ENCODE measurements at places on chromosomes 1 and 21.

GRCh38 chr1:56578138-56578962 lies 1.0 kb downstream of the PLPP3 start:
- DNase-seq: no peak

DNA sequence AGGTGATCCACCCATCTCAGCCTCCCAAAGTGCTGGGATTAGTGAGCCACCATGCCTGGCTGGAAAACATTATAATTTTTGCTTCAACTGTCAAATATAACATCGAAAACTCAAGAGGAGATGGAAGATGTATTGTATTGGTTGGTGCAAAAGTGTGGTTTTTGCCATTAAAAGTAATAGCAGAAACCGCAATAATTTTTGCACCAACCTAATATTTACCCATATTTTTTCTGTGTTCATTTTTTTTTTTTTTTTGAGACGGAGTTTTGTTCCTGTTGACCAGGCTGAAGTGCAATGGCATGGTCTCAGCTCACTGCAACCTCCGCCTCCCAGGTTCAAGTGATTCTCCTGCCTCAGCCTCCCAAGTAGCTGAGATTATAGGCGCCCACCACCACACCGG lies 27.1 kb upstream of the SHE start:
- no peak for DNase-seq

- DNase-seq: no peak
These were observed 255.9 kb downstream of the NFIA start for GRCh38 chr1:61337981-61338848.

- no peak for DNase-seq
These were observed 150.3 kb upstream of the SPAG17 start for GRCh38 chr1:118335331-118335732.

DNA sequence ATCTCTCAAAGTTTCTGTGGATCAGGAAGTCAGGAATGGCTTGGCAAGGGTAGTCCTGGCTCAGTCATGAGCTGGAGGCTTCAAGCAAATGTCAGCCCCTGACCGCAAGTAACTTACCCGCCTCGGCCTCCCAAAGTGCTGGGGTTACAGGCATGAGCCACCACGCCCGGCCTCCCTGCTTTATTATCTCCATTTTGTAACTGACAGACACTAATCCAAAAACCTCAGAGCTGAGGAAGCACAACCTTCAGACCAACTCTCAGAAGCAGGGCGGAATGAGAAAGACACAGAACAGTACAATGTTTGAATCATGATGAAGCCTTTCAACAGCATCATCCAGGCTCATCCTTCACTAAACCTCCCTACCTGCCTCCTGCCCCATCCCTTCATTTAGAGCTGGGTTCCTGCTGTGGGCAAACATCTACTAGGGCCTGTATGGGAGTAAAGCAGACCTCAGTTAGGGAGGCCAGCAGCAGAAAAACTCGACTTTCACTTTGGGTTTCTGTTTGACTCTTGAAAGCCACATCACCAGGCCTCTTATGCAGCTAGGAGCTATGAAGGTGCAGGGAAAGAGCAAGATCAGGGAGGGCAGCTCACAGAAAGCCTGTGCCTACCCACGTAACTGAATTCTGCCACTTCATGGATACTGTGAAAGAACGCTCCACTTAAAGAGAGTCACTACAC lies 84.4 kb upstream of the RAB4A start:
- DNase-seq: no peak

DNA sequence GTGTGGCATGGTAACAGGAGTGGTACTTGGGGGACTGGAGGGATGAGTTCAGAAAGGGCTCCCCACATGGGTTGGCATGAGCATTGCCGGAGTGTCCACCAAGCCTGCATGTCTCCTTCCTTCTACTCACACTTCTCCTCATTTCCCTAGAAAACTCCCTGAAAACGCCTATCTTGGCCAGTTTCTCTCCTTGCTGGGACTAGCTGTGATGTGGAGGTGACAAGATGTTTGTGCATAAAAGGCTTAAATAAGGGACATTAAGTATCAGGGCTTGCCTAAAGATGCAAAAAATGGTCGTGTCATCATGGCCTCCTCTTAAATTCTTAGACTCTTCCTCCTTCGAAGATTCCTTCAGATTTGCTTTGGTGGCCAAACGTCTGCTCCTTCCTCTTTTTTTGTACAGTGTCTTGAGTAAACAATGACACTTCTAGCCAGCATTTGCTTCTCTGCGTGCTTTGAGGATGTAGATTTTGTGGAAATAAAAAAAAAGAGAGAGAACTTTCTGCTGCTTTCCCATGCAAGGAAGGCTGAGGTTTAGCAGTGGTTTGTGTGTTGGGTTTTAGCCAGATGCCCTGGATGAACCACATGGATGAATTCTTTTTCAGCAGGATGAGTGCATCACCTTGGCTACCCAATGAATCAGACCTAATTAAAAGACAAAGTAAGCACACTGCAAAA lies 239.1 kb upstream of the IRF2BP2 start:
- no peak for DNase-seq

GRCh38 chr1:3251807-3252428 lies 182.9 kb downstream of the PRDM16 start:
- no peak for DNase-seq

GRCh38 chr1:29900104-29900679 lies 663.9 kb downstream of the PTPRU start:
- DNase-seq: no peak
